ENCODE measurements at places on chromosomes 2 and 18.

GRCh38 chr2:102660070-102660469 is 40.7 kb downstream of the SLC9A2 start:
- no peak for DNase-seq

- DNase-seq, result peak; percentile 99
Observed at GRCh38 chr2:43210467-43211303, 15.7 kb downstream of the ZFP36L2 start.

DNA sequence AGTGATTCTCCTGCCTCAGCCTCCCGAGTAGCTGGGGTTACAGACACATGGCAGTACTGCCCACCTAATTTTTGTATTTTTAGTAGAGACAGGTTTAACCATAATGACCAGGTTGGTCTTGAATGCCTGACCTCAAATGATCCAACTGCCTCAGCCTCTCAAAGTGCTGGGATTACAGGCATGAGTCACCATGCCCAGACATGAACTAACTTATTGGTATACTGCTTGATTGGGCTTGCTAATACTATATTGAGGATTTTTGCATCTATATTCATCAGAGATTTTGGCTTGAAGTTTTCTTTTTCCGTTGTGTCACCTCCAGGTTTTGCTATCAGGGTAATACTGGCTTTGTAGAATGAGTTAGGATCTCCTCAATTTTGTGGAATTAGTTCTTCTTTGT is 706.1 kb upstream of the HS6ST1 start:
- DNase-seq, result no peak

DNA sequence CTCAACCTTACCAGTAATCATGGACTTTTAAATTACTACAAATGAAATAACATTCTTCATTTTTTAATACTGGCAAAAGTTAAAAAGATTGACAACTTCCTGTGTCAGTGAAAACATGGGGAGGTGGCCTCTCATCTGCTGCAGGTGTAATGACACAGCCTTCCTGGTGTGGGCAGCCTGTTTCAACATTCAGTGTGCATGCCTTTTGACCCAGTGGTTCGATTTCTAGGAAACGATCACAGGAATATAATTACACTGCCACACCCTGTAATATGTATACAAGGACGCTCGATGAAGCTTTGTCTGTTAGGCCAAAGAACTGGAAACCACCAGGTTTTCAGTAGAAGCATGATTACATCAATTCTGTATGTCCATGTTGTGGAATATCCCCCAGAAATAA is 68.7 kb downstream of the MTHFD2 start:
- peak; percentile 33 for DNase-seq

DNA sequence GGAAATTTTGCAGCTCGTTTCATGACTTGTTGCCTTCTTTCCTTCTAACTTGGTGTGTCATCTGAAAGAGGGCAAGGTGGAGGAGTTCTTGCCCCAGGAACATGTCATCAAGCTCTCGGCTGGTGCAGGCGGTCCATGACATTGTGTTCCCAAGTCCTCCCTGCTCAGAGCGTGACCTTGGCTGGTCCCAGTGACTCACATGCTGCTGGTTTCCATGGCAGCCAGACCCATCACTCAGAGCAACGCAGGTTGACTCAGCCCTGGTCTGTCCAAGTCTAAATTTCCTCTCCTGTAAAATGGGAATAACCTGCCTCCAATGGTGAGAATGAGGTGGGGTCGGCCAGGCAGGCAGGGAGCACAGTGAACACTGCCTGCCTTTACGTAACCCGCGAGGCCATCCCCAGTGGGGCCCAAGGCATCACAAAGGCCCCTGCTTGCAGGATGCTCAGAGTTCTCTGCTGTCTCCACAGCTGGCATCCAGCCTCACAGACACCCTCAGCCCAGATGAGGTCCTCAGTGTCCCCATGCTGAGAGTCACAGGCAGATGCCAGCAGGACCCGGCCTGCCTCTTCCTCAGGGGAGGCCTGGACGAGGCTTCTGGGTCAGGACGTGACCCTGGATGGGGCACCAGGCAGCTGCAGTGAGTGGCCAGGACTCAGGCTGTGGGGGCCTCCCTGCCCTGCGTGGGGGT is 143.7 kb downstream of the TPO start:
- DNase-seq, result no peak

GRCh38 chr2:234269769-234270204 is 219.3 kb downstream of the SPP2 start:
- DNase-seq, result no peak

GRCh38 chr2:143029141-143029540 is 100.1 kb upstream of the ARHGAP15 start:
- no peak for DNase-seq

DNA sequence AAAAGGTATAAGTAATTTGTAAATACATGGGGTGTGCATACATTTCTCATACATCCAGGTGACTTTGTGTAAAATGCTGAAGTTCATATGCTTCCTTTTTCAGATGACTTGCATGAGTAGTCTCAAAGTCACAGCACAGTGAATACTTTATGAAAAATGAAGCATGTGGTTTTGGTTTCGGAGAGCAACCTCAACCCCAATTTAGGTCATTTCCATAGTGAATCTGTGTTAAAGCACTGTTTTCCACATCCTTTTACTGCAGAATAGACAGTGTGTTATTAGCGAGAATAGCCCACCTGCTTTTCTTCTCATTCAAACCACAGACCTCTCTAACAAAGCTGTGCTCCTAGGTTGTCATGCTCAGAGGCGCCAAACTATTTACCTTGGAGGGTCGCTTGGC is 204.4 kb upstream of the RASGRP3 start:
- peak; percentile 40 for DNase-seq

DNA sequence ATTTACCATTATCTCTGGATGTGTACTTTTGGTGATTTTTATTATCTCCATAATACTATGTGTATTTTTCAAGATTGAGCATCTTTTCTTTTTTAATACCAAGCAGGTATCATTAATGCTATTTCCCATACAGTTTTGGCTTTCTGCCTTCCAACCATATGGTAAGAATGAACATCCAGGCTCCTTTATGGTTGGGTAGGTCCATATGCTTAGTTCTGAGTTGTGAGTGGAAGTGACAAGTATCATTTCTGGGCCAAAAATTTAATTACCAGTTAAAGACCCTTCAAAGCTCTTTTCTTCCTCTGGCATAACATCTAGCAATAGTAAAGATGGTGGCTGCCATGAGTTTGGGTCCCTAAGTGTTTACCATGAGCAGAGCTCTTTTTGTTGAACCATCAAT is 4.3 kb upstream of the RBM43 start:
- DNase-seq, result no peak

- DNase-seq, result no peak
Observed at GRCh38 chr2:233486778-233487552, 79.6 kb downstream of the USP40 start.

- no peak for DNase-seq
Observed at GRCh38 chr2:145503511-145503910, 983.6 kb upstream of the ZEB2 start.

- no peak for DNase-seq
Observed at GRCh38 chr2:138649571-138649970, 130.6 kb downstream of the NXPH2 start.

- no peak for DNase-seq
Observed at GRCh38 chr2:184468826-184469225, 129.5 kb upstream of the ZNF804A start.

- DNase-seq, result no peak
Observed at GRCh38 chr18:48104705-48105104, 174.2 kb upstream of the SMAD2 start.

- no peak for DNase-seq
Observed at GRCh38 chr2:108906403-108907077, 82.5 kb downstream of the EDAR start.

GRCh38 chr2:85623991-85624390 is 8.0 kb downstream of the USP39 start:
- DNase-seq, result no peak

DNA sequence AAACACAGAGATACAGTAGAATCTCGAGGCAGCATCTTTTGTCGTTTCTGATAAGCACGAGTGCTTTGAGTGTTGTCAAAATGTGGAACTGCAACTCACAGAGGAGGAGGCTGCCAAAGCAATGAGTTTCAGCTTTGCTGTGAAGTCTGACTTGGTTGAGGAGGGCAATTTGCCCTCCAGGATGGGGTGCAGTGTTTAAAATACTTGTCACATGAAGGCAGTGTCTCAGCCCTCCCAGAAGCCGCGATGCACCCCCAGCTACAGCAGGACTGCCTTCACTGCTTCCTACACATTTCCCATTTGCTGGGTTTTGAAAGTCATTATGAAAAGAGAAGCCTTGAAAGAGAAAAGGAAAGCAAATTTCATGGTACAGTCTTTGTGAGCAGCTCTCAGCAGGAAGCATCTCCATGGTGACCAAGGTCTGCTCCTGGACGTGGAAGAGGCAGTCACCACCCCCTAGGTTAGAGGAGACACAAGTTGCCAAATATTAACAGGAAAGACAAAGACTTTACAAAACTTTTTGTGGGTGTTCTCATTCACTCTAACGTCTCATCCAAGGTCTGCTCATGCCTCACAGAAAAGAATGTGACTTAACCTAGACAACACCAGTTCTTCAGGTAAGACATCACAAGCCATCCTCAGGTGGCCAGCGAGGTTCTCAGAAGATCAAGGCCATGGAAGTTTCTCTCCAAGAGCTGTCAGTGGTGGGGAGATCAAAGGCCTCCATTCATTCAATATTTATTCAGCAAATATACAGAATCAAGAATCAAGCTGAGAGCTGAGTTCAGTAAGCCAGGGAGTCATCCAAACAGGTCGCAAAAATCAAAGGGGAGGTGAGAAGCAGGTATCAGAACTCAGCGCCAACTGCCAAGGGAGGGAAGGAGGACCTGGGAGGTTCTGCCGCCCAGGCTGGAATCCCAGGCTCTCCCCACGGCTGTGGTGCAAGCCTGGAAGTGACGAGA is 476.0 kb downstream of the EIPR1 start:
- DNase-seq, result no peak

DNA sequence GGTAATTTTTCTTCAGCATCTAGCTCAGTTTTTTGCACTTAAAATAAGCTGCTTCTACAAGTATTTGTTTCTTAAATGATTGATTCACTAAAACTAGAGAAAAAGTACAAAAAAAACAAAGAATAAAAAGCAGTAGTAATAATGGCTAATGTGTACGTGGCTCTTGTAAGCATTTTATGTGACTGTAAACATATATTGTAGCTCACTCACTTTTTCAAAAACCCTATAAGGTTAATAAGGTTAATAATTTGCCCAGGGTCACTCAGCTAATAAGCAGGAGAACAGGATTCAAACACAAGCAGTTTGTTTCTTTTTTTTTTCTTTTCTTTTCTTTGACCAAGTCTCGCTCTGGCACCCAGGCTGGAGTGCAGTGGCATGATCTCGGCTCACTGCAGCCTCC is 67.5 kb downstream of the RMDN2 start:
- no peak for DNase-seq

GRCh38 chr18:23887493-23887892 is 127.1 kb upstream of the TTC39C start:
- no peak for DNase-seq
